ENCODE measurements at places on chromosomes 13 and 19.

DNA sequence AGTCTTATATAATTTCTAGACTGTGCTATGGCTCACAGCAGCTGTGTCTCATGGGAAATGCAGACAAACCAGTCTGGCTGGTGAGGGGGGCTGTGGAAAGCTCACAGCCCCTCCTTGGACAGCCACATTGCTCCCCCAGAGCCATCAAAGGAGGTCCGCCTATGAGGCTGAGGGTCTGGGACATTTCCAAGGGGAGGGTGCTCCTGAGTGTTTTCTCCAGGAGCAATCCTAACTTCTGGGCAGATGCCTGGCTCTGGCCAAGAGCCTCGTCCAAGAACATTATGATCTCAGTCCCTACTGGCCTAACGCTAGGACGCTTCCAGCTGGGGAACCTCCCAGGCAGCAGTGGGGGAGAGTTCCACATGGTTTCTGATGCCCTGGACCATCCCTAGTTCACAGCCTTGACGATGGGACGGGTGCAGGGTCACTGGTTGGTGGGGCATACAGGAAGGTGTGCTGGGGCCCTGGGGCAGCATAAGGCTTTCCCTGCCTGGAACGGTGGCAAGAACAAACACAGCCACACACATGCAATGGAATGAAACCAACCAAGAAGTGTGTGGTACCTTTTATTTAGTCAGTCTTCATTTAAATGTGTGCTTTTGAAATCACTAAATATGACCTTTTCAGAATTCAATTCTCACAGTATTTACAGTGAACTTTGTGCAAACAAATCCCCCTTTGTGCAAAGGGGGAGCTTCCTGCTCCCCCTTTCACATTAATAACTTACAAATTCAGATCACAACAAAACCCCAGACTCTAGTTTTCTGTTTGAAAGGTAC is 60.6 kb downstream of the CDADC1 start:
- DNase-seq: peak; percentile 96

DNA sequence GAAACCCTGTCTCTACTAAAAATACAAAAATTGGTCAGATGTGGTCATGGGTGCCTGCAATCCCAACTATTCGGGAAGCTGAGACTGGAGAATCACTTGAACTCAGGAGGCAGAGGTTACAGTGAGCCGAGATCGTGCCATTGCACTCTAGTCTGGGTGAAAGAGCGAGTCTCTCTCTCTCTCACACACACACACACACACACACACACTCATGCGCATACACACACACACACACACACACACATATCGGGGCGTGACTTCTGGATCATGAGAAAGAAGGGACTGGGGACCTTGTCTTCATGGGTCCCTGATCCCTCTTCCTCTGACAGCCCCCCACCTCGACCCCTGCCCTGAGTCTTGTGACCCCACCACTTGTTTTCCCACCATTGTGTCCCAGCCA is 11.8 kb upstream of the SDHAF1 start:
- no peak for DNase-seq

- no peak for DNase-seq
These were observed 5.1 kb upstream of the DNM2 start for GRCh38 chr19:10712754-10713153.

DNA sequence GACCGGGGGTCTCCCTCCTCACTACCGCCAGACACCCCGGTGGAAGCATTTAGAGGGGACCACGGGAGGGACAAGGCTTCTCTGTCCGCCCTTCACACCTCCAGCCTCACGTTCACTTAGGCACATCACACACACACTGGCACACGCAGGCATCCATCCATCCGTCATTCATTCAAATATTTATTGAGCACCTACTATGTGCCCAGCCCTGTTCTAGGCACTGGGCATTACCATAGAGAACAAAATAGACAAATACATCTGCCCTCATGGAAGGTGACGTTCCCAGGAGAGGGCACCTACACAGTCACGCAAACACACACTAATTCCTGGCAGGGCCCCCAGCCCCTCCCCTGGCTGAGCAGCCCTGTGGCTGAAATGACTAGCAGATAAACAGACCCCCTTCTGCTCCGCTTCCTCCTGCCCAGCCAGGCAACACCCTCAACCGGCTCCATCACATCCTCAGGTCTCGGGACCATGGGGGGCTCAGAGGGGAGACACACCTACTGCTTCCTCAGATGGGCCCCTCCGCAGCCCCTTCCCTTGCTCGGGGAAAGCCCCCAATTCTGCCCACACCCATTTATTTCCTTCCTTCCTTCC is 3.7 kb upstream of the NOP53 start:
- DNase-seq: no peak

- DNase-seq: no peak
These were observed 87.8 kb downstream of the LMO7 start for GRCh38 chr13:75723901-75724300.

GRCh38 chr13:50921706-50922105 is 12.1 kb downstream of the RNASEH2B start:
- DNase-seq: no peak

- DNase-seq: no peak
These were observed 24.7 kb downstream of the PNPLA6 start for GRCh38 chr19:7560255-7560654.

DNA sequence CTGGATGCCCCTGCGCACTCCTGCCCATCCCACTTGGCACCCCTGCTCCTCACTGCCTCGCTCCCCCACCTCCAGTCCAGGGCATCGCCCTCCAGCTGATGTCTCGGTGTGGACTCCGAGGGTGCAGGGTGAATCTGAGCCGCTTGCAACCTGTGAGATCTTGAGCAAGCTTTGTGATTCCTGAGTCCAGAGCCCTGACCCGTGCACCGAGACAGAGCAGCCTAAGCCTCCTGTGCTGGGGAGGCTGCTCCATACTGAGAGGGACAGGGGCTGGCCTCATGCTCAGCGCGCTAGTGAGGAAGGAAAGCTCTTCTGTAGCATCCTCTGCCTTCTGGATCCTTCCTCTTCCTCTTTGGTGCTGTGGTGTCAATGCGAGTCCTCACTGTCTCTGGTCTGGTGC is 116.0 kb downstream of the TEX29 start:
- no peak for DNase-seq

GRCh38 chr13:77745784-77746183 is 48.3 kb downstream of the SLAIN1 start:
- no peak for DNase-seq

GRCh38 chr19:30088567-30088966 is 146.5 kb downstream of the URI1 start:
- DNase-seq: no peak

GRCh38 chr13:52194184-52194868 is 34.9 kb upstream of the NEK3 start:
- DNase-seq: no peak

GRCh38 chr13:31731921-31732320 is 7.4 kb upstream of the RXFP2 start:
- DNase-seq: no peak

GRCh38 chr19:15241259-15241910 is 9.1 kb upstream of the EPHX3 start:
- DNase-seq: no peak

DNA sequence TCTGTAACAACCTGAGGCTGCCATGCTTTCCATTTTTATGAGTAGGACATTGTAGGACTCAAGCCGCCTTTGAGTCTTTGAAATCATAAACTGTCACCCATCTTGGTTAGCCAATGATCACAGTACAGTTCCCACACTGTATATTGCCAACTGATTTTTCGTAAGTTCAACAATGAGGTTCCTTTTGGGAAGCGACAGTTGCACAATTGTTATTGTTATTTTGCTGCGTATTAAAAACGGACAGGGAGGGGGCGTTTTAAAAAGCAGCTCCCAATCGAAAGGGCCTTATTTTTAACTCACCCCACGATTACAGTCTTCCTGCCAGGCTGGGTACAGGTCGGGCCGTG is 601 bp downstream of the SLC46A3 start:
- no peak for DNase-seq

GRCh38 chr13:100506600-100507422 is 81.8 kb downstream of the GGACT start:
- DNase-seq: no peak

DNA sequence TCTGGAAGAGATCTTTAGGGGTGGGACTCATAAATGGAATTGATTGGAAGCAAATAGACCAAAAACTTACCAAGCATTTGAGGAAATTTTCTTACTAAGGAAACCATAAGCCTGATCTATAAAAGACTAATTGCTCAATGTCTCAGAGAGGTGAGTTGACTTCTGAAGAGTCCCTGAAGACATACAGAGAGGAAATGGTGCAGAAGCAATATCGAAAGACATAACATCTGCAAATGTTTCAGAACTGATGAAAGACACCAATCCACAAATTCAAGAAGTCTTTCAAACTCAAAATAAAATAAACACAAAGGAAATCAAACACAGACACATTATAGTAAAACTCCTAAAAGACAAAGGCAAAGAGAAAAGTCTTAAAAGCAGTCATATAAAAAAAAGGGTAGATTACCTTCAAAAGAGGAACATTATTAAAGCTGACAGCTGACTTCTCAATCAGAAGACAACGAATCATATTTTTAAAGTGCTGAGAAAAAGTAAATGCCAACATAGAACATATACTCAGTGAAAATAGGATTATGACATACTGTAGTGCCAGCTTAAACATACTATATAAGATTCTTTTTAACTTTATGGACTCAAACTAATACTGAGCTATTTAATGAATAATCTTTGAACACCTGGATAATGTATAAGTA is 45.4 kb upstream of the CALM3 start:
- no peak for DNase-seq

DNA sequence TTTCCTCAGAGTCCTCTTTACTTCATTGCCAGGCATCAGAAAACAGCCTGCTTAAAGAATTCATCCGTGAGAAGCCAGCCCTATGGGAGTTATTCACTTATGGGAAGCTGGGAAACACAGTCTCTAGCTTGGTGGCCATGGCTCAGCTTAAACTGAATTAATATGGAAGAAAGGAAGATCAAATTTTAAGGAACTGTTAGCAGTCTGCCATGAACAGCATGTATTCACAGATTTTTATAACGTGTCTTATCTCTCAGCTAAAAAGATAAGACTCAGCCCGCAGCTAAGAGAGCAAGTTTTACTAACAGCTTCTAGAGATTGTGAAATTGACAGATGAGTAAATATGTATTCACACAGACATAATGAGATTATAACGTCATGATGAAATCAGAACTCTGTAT is 253.7 kb upstream of the RXFP2 start:
- DNase-seq: no peak

GRCh38 chr13:61286148-61286745 is 129.4 kb downstream of the PCDH20 start:
- DNase-seq: no peak

DNA sequence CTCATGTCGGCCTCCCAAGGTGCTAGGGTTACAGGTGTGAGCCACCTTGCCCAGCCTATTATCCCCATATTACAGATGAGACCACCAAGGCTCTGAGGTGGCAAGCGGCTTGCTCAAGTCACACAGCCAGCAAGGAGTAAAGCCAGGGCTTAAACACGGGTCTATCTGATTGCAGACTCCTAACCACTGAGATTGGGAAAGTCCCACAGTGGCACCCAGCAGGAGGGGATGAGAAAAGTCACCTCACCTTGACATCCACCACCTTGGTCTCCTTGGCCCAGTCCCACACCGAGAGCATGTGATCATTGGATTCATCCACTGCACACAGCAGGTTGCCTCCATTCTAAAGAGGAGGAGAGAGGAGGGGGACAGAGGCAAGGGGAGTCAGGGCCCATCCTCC is 9.5 kb downstream of the EML2 start:
- DNase-seq: no peak

DNA sequence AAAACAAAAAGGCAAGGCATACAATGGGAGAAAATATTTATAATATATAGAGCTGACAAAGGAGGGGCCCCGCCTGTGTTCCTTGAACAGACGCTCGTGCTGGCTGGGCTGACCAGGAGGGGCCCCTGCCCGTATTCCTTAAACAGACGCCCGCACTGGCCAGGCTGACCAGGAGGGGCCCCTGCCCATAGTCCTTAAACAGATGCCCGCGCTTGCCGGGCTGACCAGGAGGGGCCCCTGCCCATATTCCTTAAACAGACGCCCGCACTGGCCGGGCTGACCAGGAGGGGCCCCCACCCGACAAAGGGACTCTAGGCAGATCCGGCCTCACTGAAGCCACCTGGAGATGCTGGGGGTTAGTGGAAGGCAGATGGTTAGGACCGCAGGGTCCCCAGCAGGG is 9.3 kb downstream of the ADPRHL1 start:
- no peak for DNase-seq

GRCh38 chr13:28872427-28873176 is 52.5 kb downstream of the MTUS2 start:
- no peak for DNase-seq

GRCh38 chr19:8446061-8446709 is 1.4 kb downstream of the HNRNPM start:
- DNase-seq: no peak

DNA sequence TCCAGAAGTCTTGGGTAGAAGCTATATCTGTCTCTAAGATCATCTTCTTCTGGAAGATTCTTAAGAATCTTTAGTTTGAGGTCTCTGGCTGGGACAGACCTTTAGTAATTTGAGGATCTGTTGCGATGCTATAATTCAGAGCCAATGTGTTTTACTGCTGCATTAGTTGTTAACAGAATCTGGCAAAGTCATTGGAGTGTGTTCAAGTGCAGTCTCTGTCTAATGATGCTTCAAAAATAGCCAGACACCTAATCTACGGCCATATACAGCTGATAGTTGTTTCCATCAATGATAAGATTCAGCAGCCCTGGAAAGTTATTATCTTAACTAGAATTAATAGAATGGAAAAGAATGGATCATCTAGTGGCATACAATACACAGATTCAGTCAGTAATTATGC is 72.6 kb downstream of the CDK8 start:
- DNase-seq: no peak

GRCh38 chr19:49362048-49362928 is at the start of gene TEAD2:
Gene TEAD2 (minus strand): TSS chr19:49362416. CDS start chr19:49360075, 2,341 bp downstream.
- DNase-seq: no peak

- DNase-seq: no peak
These were observed 747.8 kb downstream of the EFNB2 start for GRCh38 chr13:105787632-105788031.

DNA sequence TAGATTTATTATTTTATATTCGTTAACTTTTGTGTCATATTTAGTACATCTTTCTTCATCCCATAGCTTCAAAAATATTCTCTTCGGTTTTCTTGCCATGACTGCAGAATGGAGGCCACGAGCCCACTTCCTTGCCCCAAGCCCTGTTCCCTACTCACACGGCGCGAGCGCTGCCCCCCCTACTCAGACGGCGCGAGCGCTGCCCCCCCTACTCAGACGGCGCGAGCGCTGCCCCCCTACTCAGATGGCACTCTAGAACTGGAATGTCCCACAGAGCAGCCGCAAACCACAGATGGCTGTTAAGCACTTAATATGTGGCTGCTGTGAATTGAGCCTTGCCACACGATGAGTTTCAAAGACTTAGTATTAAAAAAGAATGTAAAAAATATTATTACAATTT is 102.2 kb upstream of the PEG3 start:
- no peak for DNase-seq

DNA sequence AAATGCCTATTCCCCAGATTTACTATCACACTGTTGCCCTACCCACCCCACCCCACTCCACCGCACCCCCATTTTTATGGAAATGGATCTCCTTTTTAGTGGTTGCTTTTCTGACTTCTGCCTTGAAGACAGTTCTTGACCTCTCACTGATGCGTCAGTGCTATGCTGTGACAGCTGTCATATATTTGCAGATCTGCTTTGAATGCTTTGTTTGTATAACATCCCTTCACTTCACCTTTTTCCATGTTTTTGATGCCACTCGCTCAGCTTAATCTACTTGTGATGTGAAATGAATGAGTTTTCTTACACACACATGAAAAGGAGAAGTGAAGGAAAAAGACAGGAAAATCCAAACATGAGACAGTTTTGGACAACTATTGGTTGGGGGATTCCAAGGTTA is 731.0 kb downstream of the SLITRK6 start:
- DNase-seq: no peak

- peak; percentile 58 for DNase-seq
These were observed 38.9 kb upstream of the KATNAL1 start for GRCh38 chr13:30346153-30346788.

Data from vagina (tissue), 2 donors.